ENCODE measurements at places on chromosomes 1 and 21.

DNA sequence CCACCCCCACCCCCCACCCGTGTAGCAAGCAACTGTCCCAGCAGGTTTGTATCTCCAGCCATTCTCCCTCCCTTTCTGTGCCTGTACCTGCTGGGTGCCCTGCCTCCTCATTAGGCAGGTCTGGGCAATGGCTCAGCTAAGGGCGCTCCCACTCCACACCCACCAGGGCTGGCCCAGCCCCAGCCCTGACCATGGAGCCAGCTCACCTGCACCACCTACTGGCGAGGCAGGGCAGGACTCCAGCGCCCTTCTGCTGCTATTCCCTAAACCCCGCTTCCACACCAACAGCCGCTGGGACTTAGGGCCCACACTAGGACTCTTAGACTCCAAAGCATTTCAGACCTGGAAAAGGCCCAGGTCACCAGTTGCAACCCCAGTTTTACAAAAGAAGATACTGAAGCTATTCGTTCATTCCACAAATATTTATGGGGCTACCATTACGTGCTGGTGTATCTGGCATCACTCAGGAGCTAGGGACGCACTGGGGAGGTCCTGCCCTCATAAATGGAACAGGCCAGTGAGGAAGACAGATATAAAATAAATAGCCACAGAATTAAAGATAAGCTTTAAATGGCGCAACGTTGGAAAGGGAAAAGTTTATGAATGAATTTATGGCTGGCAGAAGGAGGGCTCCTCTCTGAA, 24.0 kb downstream of the PGLYRP3 start:
- no peak for DNase-seq

- DNase-seq = no peak
Observed at GRCh38 chr1:115210302-115210711, 121.0 kb upstream of the TSPAN2 start.

DNA sequence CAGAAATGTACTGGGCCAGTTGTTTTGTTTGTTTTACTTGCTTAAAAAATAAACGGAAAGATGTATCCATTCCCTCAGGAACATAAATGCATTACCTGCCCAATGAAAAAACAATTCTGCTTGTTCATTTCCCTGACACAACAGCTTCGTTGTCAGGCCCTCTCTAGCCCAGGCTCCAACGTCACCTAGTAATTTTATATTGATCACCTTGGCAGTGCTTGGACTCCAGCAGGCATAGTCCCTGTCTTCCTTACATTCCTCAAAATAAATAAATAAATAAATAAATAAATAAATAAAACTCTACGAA, 1.2 kb downstream of the CEP170 start:
- no peak for DNase-seq

DNA sequence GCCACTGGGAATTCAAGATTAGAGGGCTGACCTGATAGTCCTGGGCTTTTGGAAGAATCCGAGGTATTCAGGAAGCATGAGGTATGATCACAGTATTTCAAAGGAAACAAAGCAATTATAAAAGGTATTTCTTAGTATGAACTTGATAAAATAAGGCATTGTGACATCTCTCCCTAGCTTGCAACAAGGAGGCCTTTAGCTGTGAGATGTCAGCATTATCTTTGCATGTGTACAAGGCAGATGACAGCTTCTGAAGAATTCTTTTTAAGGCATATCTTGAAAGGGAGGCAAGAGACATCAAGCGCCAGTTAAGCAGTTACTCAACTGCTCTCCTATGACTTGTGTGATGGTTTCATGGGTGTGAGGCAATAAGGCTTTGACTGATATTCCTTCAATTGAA, 1123.7 kb downstream of the PLA2G4A start:
- DNase-seq = no peak

DNA sequence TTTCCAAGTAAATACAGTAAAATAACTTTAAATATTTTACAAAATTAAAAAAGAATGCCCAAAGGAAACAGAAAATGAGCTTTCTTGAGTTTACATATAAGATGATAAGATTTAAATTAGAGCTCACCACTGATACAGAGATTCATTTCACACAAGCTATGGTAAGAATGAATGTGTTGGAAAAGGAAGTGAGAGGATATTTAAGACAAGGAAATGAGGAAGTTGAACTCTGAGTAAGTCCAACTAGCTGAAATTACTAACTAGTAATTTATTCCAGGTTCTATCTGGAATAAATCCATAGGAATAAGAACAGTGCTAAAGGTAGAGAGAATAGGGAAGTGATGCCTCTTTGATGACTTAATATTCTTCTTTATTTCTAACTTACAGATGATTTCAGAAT, 42.4 kb downstream of the FNBP1L start:
- no peak for DNase-seq

- DNase-seq = no peak
Observed at GRCh38 chr1:119366424-119366823, 2.2 kb upstream of the HAO2 start.

GRCh38 chr21:14880922-14881321, 183.9 kb downstream of the NRIP1 start:
- DNase-seq = no peak

DNA sequence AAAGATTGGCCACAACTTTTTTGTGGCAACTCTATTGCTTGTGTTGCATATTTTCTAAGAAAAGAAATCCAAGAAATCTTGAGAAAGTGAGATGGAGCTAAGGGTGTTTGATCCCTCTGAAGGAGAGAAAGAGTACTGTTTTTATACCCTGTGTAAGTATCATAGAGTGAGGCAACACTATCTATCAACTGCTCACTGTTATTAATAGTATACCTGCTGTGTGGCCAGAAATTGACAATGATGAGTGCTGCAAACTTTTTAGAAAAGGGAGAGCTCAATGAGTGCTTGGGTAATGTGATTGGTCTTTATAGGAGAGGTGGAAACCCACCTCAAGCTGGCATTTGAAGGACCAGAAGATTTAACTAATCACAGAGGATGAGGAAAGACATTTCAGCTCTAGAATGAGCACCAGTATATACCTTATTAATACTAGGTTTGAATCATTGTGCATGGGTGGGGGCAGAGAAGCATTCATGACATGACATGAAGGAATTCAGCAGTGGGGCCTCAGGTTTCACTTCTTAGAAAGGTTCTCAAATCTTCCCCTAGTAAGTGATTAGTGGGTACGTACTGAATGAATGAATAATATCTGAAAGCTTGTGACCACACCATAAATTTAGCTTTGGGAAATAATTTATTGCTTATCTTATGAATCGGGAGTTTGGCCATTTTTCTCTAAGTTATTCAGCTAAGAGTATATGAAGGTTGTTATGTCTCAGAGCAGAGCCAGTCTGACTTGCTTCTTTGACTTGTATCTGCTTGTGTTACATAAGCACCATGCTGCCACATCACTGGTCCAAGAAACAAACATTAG, 169.2 kb upstream of the SGIP1 start:
- no peak for DNase-seq

DNA sequence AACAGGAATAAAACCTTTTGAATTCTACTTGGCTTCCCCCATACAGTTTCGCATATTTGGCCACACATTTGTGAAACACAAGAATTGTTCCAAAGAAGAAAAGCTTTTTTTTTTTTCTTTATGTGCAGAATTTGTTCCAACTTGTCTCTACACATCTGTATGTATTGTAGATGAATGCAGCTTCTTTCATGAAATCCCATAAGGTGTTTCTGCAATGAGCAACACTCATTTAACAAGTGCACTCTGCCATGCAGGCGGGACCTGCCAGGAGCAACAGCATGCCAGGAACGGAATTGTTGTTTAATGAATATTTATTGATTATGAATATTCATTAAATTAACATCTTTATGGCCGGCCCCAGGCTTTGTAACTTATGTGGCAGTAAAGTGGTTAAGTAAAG, 1075.0 kb downstream of the TTLL7 start:
- no peak for DNase-seq

- DNase-seq = no peak
Observed at GRCh38 chr1:58818075-58818474, 34.2 kb upstream of the JUN start.

DNA sequence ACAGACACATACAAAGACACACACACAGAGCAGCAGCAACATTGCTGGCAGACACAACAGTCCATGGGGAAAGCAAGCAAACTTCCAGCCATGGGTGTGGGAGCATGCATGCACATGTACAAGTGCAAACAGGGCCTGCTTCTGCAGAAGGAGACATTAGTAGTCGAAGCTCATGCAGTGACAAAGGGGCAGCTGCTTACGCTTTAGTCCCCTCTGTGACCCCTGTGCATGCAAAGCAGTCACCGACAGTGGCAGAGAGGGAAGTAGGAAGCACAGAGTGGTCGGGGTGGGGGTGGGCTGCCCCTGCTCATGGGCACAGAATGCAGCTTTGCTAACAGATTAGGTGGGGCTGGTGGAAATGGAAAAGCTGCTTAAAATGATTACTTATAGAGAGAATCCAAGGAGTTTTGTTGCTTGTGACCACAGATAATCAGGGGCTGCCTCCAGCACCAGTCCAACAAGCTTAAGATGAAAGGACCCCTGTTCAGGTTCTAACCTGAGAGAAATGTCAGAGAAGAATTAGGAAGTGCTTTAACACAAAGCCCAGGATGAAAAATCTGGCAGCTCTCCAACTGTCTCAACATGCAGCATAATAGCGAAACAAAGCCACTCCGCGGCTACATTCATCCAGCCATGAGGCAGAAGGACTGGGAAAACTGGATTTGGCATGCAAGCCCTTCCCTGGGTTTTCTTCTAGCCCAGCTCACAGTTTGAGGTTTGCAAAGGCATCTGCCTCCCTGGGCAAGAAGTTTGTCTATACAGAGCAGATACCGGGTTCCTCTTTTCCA, 378.9 kb downstream of the KCNH1 start:
- DNase-seq = no peak

DNA sequence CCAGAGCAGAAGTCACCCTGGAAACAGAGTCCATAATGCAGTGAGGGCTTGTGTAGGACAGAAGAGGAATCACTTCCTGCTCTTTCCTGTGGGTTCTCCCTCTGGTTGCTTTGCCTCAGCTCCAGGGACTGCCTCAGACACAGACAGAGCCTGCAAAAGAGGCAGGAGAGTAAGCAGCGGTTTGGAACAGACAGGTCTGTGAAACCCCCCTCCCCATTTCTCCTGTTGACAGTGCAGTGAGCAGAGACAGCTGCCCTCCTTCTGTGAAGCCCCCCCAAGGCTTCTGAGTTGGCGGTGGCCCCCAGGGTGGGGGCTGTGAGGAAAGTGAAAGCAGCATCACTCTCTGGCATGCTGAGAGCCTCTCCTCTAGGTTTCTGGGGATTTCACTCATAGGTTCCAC, 53.0 kb downstream of the MAB21L3 start:
- DNase-seq = no peak

- DNase-seq = no peak
Observed at GRCh38 chr1:214282630-214283242, 1.8 kb downstream of the SMYD2 start.

DNA sequence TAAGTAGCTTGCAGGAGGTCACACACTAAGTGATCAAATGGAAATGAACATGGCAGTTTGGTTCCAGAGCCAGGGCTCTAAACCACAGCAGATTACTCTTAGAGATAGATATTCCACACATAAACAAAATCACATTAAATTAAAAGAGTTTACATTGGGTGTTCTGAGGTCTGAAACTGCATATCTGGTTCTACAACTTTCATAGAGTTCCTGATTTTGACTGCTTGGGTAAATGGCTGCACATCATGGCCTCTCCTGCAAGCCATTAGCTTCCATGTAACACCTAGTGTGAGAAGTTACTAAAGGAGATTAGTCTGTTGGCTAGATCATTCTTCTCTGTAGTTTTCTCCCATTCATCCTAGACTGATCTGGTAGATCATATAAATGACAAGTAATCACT, 12.8 kb upstream of the XCL2 start:
- DNase-seq = no peak

- no peak for DNase-seq
Observed at GRCh38 chr1:86596741-86597290, 49.9 kb downstream of the CLCA4 start.

DNA sequence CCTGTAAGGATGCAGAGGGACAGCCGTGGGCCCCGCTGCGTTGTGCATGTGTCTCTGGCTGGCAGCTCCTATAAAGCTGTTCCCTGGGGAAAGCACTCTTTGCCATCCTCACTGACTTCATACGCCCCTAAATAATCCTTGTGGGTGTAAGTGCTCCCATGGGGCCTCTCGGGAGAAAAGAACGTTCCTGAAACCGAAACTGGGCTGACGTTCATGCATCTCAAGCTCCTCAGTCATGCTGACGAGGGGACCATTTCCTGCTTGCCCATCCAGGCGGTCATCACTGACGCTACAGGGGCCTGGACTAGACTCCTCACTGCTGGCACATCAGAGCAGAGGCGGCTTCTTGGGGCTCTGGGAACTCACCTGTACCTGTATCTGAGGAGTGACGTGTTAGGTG, 73.1 kb upstream of the USP24 start:
- DNase-seq = no peak

DNA sequence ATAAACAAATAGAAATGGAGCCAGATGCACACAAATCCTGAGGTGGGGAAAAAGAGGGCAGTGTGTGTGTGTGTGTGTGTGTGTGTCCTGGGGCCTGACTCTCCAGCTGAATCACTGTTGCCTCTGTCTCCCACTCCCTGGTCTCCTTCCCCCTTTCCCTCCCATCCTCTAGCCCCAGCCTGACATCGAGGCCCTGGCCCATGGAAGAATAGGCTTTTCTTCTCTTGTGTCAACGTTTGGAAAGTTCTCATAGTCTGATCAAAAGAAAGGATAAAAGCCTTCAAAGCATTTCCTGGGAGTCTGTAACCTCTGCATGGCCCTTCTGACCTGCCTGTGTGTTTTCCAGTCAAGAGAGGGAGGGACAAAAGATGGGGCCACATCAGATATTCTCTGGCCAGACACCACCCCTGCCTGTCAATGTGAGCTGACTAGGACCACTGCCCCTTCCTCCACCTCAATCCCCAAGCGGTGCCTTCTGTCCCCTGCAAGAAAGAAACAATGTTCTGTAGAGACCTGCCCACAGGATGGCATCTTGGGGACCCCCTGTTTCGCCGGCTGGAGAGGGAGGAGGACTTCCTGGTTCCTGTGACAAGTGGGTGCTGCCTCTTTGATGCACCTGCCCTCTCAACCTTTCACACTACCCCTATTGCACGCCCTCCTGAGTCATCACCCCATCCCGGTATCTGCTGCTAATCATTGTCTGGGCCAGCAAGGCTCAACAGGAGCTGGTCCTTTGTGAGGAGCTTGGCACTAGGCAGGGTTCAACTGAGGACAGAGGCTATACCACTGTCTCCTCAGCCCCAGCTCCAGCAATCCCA, 16.2 kb downstream of the KCNJ10 start:
- no peak for DNase-seq

- no peak for DNase-seq
Observed at GRCh38 chr1:19682257-19682656, 17.6 kb downstream of the HTR6 start.

DNA sequence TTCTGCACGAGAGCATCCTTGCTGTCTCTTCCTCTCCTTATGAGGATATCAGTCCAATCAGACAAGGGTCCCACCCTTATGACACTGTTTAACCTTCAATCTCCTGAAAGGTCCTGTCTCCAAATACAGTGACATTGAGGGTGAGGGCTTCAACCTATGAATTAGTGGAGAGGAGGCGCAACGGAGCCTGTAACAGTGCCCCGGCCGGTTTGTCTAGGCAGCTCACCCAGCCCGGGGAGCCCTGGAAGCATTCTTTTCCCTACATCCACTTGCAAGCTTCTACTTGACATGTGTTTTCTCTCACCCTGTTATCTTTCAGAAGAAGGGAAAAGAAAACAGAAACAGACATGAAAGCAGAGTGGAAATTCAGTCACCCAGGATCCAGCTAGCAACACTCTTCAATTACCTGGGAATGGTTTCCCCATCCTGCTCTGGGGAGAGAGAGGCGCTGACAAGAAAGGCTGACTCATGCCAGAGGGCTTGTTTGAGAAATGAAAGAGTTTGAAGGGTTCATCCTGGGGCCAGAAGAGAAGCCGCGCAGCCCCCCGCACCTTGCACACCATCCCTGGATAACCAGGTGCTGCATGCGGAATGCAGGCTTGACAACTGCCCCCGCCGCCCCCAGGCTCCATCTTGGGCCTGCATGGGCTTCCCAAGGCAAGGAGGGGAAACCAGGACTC, 394.9 kb downstream of the NPHP4 start:
- no peak for DNase-seq

All from activated CD4-positive, alpha-beta T cell treated with anti-CD3 and anti-CD28 coated beads for 4 hours (primary cell).